ENCODE measurements at places on chromosomes 5 and 9.

- no peak for DNase-seq
Measured at GRCh38 chr5:72245546-72245945, 74.5 kb downstream of the MRPS27 start.

DNA sequence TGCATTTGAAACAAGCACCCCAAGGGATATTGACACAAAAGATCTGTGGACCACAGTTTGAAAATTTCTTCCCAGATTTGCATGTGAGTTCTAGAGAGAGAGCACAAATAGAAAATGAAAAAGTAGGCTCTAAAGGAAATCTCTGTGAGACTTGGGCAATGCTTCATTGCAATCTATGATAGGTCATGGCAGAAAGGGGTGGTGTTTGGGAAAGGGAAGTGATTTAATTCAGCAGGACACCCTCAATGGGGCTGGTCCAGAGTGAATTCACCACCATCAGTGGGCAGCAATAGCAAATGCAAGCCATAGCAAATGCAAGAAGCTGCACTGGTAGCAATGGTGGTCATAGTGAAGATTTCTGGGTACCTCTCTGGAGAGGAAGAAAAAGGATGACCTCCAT, 58.1 kb downstream of the ANKRD55 start:
- DNase-seq, result no peak

DNA sequence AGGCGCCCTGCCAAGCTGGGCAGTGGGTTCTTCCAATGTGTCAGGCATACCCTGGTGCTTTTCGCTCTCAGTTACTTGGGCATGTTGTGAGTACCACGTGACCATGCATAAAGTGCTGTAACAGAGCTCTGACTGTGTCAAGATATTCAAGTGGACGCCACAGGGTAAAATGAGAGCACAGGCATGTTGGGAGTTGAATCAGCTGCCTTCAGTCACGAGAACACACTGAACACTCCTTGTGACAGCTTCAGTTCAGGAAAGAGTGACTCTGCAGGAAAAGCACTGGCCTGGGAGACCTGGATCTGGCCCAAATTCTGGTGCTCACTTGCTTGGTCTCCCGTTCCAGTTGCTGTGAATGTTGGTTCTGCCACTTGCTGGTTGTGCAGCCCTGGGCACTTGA, 5.1 kb downstream of the MLANA start:
- no peak for DNase-seq

DNA sequence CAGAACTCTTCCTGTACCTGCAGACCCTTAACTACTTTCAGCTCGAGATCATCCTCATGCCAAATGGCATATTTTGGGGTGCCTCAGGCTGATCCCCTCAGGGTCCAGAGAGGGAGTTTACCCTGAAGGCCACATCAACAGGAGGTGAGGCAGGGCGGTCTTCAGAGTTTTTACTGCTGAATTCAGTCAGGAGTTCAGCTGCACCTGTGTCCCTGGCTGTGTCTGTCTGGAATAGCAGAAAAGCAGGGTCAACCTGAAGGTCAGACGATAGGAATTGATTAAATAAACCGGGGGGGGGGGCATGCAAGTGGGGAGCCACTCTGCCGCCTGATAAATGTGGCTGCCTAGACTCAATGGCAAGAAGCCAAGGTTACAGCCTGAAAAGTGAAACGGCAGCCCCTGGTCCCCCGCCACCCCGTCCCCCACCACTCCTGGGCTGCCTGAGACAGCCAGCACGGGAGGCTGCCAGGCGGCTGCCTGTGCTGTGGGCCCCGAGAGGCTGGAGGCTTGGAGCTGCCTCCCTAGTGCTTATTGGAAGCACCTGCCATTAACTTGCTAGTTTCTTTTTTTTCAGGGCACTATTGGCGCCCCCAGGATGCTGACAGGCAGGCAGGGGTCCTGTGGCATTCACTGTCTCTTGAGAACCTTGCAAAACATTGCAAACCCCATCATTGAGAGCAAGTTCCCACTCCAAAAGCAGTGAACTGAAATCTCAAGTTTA, 182.7 kb upstream of the PPP1R26 start:
- DNase-seq, result no peak

GRCh38 chr9:84339962-84340361, 596 bp downstream of the SLC28A3 start:
- DNase-seq, result no peak

DNA sequence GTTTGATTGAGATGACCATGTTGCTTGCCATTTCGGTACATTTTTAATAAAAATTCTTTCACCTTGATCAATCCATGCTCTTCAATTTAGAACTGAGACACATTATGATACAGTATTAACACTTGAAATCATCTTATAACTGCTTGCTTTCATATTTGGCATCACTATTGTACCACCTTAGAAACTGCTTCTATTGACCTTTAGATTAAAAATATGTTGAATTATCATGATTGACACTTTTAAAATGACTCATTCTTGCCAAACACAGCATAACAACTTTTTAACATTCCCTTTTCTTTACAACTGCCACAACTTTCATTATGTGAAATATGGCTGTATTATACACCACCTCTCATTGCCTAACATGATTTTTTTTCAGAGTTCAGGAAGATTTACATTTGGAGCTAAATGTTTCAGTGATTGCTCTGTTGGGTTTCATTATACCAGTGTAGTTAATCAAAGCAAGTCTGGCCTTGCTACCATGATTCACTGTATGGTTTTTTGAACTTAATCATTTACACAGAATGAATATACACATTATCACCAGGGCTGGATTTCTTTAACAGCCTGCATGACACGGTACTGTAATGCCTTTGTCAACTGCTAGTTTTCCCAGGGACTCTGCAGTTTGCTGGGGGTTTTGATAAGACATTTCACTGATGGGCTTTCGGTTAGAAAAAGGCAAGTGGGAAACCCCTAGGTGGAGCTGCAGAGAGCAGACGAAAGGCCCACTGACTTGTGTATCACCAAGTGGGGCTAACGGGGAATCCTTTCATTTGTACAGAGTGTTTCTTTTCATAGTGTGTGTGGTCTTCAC, 93.6 kb upstream of the TLE4 start:
- peak; percentile 8 for DNase-seq

- no peak for DNase-seq
Measured at GRCh38 chr9:108783731-108784495, 71.9 kb downstream of the ACTL7B start.

DNA sequence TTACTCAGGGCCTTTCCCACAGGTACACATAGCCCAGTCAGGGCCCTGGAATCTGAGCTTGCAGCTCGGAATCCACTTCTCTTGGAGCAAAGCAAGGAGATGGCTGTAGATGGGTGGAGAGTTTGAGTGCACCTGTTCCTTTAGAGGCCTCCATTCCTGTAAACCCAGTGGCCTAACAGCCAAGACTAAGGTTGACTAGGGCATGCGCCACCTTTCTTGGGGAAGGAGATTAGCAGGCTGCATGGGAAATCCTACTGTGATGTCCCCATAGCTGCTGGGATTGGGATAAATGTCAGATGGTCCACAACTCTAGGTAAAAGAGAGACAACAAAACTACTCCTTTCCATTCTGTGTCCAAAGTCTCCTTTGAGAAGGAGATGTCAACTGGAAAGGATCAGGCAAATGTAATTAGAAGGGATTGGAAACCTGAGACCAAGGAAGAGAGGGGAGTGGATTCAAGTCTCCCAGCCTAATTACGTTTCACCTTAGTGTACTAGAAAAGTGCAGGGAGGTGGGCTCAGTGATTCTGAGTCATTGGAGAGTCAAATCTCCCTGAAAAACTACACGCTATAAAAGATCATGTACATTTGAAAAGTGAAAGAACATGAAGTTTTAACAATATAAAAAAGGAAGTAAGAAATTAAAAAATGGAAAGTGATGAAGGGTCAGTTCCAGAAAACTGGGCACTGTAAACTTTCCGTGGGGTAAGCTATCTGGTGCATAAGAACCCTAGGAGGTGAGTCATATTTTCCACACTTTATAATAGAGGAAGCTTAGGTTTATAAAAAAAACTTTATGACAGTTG, 104.2 kb downstream of the SEC61B start:
- DNase-seq, result no peak

DNA sequence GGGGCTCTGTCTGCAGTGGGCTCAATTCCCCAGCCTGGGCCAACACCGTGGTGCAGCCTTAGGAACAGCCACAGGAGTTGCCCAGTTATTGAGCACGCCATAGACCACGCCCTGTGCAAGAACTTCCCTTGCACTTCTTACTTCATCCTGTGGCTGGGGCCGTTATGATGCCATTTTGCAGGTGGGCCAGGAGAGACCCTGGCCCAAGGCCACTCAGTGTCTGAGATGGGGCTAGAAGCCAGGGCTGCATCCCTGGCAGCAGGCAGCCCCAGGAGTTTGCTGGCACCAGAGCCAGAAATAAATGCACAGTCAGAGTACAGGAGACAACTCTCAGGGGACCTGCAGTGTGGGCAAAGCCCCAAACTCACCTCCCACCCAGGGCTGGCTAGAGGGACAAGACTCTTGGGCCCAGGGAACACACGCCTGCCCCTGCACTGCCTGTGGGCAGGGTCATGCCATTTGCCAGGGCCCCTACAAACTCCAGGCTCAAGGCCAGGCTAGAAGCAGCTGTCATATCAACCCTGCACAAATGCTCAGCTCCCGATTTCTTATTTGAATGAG, 6.7 kb downstream of the CORO2A start:
- DNase-seq, result no peak
